Activated CD4-positive, alpha-beta T cell treated with anti-CD3 and anti-CD28 coated beads, Interleukin-2, amount 50 U/mL, for 4 hours (primary cell): ENCODE measurements at places on chromosomes 7 and 10.

DNA sequence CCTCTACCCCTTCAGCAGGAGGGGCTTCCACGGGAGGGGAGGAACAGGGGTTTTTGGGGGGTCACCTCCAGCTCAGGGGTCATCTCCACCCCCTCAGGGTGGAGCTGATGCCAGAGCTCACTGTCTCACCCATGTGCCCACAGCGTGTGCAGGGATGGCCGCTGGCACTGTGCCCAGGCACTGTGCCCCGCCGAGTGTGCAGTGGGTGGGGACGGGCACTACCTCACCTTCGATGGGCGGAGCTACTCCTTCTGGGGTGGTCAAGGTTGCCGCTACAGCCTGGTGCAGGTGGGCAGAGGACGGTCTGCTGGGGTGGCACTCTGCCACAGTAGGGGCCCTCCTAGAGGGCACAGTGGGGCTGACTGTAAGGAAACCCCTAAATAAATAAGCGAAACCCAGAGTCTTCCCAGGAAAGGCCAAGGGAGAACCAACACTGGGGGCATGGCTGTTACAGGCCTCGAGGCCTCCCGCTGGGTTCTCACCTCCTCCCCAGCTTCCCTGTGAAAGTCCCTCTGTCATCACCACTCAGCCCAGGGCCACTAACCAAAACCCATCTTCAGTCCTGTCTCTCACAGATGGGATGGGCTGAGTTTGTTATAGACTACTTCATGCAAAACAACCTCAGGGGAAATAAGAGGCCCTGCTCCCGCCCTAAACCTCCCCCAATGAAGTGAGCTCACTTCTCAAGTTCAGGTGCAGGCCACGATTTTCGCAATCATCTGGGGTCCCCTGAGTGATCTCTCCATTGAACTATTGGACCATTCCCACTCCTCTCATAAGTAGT, 7.4 kb upstream of the ZNF467 start:
- DNase-seq: no peak

DNA sequence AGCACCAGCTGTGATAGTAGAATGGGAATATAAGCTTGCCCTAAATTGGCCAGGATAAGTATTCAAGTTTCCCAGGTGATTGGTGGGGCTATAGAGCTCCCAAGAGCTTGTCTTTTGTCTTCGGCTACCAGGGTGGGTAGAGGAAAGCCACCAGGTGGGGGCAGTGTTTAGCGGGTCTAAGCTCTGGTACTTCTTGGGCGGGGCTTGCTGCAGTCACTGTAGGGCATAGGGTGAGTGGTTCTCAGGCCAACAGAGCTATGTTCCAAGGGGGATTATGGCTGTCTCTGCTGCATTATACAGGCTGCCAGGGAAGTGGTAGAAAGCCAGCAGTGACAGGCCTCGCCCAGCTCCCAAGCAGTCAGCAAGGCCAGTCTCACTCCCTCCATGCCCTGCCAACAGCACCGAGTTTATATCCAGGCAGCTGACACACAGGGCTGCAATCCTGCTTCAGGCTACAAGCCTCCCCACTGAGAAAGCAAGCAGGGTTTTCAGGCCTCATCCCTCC, 110.7 kb downstream of the ZNF467 start:
- peak; percentile 53 for DNase-seq

DNA sequence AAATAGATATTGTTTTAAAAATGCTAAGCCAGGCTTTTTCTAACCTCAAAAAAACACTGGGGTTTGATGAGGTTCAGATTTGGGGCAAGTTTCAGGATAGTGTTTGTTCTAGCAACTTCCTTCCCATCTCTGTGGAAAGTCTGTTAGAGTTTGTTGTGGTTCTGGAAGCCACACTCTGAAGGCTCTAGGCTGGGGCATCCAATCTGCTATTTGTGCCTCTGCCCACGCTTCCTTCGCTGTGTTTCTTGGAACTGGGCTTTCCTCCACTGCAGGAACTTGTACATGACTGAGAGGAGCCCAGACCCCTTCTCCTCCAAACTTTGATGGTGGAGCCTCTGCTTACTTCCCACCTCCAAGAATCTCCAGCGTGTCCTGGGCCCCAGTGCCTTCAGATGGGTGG, 108.5 kb upstream of the SLC25A13 start:
- DNase-seq: no peak

DNA sequence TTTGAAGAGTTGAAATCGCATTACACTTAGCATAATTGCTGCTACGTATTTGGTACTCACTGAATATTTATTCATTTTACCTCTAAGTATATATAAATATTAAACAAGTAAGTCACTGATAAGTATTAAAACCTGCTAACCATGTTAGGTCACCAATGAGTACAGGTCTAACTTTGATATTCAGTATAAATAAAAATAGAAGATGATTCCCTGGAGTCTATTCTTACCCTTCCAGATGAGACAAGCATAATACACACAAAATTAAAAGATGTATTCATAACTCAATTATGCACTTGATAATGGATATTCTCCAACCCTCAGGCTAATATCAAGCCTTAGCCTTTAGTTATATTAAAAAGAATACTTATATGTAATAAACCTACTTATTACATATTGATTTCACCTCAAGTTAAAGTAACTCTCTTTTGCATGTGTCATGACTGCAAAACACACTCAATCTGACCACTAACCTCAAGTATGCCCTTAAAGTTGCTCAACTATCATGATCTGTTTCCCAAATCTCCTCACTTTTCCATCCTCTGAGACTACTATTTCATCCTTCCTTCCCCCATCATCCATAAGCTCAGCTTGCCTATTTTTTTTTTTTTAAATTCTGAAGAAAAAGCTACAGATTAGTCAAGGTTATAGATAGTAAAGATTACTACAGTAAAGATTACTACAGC, 46.8 kb downstream of the IPMK start:
- no peak for DNase-seq

GRCh38 chr10:3119796-3120459, 52.6 kb downstream of the PFKP start:
- DNase-seq: no peak

DNA sequence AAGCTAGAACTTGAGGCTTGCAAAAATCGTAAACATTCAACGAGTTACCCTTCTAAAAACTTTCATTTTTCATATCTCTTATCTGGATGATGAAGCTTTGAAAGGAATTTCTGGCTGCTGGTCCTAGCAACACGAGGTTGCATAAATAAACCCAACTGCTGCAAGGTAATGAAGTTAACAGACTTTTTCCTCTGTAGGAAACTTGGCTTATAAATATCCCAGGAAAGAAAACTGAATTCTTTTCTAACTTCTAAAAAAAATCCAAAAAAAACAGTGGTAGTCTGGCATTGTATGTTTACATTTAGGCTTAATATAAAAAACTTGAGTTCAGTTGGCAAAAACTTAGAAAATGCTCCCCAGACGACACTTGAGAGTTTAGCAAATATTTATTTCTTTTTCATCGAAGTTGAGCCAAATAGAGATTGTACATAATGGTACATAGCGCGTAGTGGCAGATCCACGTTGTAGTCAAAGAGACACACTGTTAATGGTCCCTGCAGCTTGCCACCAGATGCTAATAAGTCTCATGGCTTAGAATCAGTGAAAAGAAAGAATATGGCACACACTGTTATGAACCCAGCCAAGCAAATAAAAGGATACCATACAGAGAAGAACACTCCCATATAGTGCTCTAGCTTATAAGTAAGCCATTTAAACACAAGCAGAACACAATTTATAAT, 200.3 kb upstream of the PCLO start:
- DNase-seq: no peak

- no peak for DNase-seq
Measured at GRCh38 chr7:94561841-94562514, 52.4 kb downstream of the CASD1 start.

GRCh38 chr7:146129997-146130396, 13.4 kb downstream of the CNTNAP2 start:
- DNase-seq: no peak

- DNase-seq: peak; percentile 63
Measured at GRCh38 chr10:84540617-84541288, 212.4 kb downstream of the CCSER2 start.

GRCh38 chr10:127196282-127197153, at the start of gene INSYN2A:
INSYN2A (minus strand) TSS chr10:127196591; CDS start chr10:127176395, 20,196 bp downstream.
- DNase-seq: no peak

DNA sequence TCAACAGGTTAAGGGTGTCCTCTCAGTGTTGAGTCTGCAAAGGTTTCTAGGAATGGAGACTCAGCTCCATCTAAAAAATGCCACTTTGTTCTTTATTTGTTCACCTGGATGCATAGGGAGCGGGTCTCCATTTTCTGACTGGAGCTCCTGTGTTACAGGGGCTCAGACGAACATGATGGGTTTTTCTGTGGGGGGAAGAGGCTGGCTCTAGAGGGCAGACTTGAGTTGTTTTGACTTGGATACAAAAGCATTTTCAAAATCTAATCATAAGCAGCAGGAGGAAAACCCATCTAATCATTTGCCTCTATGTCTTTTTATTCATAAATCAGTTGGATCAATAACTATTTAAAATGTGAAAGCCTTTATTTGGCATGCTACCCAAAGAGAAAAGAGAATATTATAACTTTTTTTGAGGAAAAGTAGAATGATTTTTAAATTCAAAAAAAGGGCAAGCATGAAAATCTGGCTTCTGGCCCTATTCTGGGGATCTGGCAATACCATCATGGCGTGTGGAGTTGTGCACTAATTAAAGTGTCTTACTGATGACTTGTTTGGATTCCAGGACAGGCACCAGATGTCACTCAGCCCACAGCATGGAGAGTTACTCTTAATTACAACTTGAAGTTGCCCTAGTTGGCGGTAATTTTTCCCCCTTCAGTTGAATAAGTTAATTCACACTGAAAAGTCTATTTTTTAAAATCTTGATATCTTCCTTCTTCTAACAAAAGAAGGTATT, 594.9 kb downstream of the REEP3 start:
- DNase-seq: no peak

DNA sequence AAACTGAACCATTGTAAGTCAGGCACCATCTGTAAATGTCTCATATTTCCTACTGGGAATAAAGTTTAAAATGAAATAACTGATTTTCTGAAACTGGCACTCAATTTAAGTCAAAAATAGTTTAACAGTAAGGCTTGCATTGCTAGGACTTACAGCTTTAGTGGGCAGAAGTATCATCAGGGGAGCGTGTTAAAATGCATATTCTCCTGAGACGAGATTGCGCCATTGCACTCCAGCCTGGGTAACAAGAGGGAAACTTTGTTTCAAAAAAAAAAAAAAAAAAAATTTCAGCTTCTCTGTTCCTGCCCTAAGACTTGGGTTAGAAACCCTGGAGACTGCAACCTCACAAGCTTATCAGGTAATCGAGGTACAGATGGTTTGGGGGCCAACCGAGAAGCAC, 65.4 kb downstream of the UBE3C start:
- DNase-seq: no peak

- peak; percentile 52 for DNase-seq
Measured at GRCh38 chr10:3828404-3829155, 43.6 kb upstream of the KLF6 start.

DNA sequence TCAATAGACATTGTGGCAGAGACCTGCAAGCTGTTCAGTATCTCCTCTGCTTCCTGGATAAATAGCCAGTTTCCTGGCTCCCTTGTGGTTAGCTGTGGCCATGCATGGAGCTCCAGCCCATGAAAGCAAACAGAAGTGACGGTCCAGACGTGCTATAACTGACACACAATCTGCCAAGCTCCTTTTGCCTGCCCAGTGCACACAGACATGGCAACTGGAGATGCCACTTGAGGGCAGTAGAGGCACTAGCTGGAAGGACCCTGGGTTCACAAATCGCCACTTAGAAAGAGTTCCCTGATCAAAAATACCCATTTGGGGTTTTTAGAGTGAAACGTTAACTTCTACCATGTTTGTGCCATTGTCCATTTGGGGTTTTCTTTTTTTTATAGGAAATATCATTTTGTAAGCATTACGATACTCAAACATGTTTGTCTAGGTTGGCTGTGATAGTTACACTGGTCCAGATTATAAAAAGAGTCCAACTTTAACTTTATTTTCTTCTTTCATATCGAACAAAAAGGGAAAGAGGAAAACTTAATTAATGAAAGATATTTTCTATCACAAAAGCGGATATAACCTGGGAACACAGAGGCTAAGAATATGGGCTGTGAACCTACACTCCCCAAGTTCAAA, 31.3 kb downstream of the KIN start:
- DNase-seq: no peak

- DNase-seq: no peak
Measured at GRCh38 chr7:100065452-100066186, 15.9 kb downstream of the ZNF3 start.

DNA sequence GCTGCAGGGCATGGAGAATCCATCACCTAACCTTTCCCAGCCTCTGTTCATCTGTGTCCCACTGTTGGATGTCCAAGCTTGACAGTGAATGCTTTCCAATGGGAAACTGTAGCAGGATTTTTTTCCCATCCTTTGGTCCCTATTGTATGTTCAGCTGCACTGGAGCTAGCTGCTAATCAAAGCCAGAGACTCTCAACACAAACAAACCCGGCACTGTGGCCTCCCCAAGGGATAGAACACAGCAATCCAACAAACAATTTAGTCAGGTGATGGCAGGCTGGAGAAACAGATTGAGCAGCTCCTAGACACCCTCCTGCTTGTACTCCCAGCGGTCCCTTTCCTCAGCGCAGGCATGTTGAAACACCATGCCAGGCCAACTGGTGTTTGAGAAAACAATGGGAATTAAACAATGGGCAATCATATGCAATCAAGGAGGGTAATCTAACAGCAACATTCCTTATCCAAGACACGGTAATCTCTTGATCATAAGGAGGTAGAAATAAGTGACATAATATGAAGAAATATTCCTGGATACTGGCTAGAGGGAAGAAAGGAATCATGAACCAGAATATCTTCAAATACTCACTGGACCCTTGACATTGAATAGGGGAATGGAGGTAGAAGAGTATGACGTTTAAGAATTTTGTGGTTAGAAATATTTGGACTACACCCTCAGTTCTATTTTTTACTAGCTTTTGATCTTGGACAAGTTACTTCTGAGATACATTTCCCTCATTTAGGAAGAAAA, 15.0 kb downstream of the PTN start:
- no peak for DNase-seq

GRCh38 chr10:129766611-129767550, 197.2 kb downstream of the EBF3 start:
- no peak for DNase-seq

GRCh38 chr7:117666031-117666430, 186.2 kb downstream of the CFTR start:
- no peak for DNase-seq

DNA sequence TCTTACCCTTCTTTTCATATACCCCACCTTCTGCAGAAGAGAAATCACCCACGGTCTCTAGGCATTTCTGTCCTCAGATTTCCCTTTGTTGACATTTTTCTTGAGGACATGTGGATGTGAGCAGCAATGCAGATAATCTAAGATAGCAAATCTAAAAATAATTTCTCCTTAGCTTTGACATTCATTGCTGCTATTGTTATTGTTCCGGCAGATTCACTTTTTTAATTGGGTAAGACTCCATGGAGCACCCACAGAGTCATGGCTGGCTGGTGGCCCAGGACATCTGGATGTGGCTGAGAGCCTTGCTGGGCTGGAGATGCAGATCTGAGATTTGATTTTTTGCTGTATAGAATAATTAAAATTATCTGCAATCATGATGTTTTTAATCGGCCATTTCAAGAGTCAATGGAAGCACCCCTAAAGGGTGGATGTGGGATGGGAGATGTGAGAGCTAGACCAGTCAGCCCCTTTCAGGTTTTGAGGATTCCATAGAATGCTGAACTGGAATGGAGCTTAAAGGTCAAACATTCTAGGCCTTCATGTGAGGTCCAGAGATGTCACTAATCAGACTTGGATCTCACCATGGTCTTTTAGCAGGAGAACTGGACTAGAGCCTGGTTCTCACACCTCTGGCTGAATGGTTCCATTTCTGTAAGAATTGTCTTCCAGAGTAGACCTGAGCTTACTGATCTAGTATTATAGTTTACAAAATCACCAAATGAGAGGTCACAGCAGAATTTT, 37.5 kb downstream of the TAS2R41 start:
- DNase-seq: no peak

GRCh38 chr10:101052285-101052684, 9.5 kb upstream of the KAZALD1 start:
- DNase-seq: no peak
